ENCODE measurements at places on chromosomes 3 and 15. TPM values are rescaled to one million over a fixed set of nuclear protein-coding genes. Genes with fewer than 3 reads are reported as not detected.
A peak's percentile ranks its signal among the peaks of the same experiment; 100 is the strongest.

- H3K4me1 ChIP-seq = peaks cover 11% of the 10 kb centered on the region
- H3K27ac ChIP-seq = no peak overlapping the region
- no peak overlapping the region for H3K4me3 ChIP-seq
- H3K36me3 ChIP-seq = no peaks in the 10 kb centered on the region
- no peaks in the 10 kb centered on the region for H3K27me3 ChIP-seq
Measured at GRCh38 chr3:42746455-42747450, 26.3 kb downstream of the CCDC13 start.

- H3K27ac ChIP-seq = peak overlapping the region; percentile 4
- peak; percentile 9 for DNase-seq
- no peaks in the 10 kb centered on the region for H3K27me3 ChIP-seq
- peaks cover 58% of the 10 kb centered on the region for H3K36me3 ChIP-seq
Measured at GRCh38 chr3:94071713-94072284, 8.9 kb downstream of the NSUN3 start.

Gene UBA7
- total RNA-seq = 72.3 TPM

Gene TMEM158
- not detected for total RNA-seq
